ENCODE measurements at places on chromosomes 12 and 14.

DNA sequence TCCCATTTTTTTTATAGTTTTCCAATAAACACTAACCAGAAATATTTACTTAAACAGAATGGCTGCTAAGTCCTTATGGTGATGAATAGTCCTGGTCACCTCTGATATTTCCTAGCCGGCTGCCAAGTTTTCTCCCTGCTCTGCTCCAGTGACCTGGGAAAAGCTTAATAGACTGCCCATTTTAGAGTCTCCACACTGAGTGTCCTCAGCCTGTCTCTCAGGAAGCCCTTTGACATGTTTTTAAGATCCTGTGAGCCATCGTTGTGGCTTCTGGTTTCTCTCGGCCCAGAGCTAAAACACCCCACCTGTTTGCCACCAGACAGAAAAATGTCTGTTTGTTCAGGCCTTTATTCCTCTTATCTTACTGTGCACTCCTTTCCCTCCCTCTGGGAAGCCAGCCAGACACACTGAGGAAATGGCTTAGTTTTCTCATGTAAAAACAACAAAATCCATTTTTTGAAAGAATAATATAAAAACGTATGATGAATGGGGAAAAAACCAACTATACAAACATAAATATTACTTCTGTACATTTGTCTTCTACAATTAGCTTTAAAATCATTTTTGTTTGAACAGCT, 25.4 kb upstream of the ALDH2 start:
- no peak for DNase-seq

- no peak for DNase-seq
Measured at GRCh38 chr12:125773033-125773640, 707.9 kb downstream of the AACS start.

GRCh38 chr12:128830505-128830893, 6.7 kb upstream of the SLC15A4 start:
- no peak for DNase-seq

DNA sequence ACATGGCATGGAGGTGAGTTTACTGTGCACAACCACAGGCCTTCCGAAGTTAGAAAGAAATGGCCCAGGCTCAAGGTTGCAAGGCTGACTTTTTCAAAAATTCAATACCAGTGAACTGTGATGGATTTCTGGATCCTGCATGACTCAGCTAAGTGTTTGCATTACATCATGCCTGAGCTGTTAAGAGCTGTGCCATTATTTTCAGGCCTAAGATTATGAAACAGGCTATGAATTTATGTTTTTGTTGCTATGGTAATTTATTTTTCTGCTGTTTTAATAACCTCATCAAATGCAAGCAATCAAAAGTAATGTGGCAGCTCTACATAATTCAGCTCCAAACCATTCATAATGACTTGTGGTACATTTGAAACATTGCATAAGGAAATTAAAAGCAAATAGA, 457.7 kb upstream of the TMEM132C start:
- DNase-seq: no peak

DNA sequence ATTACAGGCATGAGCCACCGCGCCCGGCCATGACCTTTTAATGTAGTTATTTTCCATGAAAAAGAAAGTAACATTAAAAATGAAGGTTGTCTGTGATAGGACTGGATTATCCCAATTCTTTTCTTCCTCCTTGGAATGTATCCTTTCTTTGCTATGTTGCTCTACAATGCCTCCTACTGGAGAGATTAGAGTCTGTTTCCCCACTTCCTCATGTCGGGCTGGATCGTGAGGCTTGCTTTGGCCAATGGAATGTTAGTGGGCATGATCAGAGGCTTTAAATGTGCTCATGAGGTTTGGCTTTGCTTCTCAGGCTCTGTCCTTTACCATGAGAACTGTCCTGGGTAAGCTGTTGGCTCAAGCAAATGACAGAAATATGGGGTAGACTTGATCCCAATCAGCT, 34.7 kb upstream of the SOCS2 start:
- DNase-seq: no peak

- DNase-seq: peak; percentile 33
Measured at GRCh38 chr14:65356327-65356836, 56.1 kb upstream of the FUT8 start.

GRCh38 chr14:88879022-88879421, 54.6 kb downstream of the TTC8 start:
- DNase-seq: no peak

GRCh38 chr12:43728698-43729097, 29.9 kb downstream of the PUS7L start:
- DNase-seq: no peak

GRCh38 chr12:61857968-61858367, 402.2 kb upstream of the USP15 start:
- DNase-seq: no peak

- no peak for DNase-seq
Measured at GRCh38 chr14:21097636-21098075, 799 bp downstream of the ZNF219 start.

All from CD4-positive, alpha-beta T cell treated with Interleukin-21 for 1 hour (primary cell).